ENCODE measurements at places on chromosomes 1 and 21.

DNA sequence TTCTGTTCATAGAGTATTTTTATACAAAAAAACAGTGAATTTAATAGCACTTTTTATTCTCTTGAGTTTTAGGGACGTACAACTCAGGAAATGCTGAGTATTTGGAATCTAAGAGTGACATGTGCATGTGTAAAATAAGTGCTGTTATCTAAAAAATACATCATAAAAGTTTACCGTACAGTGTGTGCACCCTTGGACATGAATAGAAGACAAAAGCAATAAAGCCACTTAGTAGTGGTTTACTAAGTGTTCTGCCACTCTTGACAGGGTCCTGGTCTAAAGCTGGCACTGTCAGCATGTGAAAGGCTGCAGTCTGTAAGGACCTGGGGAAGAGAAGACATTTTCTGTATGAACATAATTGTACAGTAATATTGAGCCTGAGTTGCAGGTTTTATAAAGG is 51.0 kb downstream of the LAMC1 start:
- no peak for DNase-seq

- no peak for DNase-seq
Measured at GRCh38 chr1:63721531-63722189, 52.2 kb upstream of the ROR1 start.

DNA sequence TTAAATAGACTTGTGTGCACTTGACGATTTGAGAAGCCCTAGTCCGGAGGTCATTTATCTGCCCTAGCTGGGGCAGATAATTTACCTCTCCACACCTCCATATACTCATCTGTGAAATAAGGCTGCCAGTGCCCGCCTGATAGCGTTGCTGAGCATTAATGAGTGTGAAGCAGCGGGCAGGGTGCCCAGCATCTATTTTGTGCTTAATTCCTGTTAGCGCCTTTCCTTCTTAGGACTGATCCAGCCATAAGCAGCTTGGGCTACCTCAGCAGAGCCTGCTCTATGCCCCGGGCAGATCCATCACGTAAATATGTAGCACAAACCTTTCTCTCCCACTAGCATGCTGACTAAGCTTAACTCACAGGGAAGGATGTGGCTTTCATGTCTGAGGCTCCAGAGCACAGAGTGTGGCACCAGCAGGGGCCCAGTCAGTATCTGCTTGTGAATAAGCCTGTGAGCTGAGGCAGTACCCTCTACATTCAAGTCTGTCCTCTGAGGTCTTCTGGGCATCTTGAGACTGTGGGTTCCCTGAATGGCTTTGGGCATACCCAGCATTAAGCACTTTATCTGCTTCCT is 21.5 kb upstream of the RNF187 start:
- no peak for DNase-seq

- DNase-seq: no peak
Measured at GRCh38 chr1:63319046-63320021, 3.0 kb upstream of the FOXD3 start.

- peak; percentile 56 for DNase-seq
Measured at GRCh38 chr1:85125891-85126290, 74.9 kb downstream of the SYDE2 start.

DNA sequence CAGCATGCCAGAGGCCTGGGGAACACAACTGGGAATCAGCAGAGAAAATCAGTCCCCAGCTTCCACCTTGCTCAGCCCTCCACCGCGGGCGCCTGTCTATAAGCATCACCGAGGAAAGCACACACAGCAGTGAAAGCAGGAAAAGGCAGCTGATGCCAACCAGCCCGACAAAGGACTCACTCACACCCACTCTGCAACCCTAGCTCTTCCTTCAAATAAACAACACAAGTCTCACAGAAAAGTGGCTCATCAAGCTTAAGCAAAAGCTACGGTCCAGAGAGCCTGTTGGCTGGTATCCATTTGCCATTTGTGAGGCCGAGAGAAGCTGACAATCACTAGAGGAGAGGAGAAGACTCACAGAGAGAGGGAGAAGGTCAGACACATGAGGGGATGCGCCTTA is 27.1 kb downstream of the MRAP start:
- DNase-seq: no peak

DNA sequence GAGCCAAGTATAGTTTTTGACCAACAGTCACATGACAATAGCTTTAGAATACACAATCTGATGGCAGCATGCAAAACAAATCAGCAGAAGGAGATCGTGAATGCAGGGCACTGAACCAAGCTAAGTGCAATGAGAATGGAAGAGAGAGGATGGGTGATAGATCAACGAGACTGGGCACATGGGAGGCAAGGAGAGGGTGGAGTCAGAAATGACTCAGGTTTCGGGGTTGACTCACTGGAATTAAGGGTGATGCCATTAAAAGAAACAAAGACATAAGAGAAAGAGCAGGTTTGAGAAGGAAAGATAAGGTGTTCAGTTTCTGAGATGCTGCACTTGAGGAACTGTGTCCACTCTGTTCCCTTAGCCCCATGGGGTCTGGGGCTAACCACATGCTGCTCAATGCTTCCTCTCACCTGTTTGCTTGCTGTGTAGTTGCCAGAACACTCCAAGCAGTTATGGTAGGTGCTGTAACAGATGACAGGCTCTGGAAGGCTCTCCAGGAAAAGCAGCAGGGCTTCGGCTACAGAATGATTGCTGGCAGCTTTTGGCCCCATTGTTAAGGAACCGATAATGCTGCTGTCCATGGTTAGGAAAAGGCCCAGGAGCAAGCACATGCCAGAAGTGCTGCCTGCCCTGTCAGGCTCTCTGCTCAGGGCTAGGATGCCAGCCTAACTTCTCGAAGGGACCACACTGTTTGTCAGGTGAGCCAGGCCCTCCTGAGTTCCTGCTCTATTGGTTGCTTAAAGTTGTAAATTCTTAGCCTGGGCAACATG is 6.1 kb upstream of the MTF1 start:
- no peak for DNase-seq

DNA sequence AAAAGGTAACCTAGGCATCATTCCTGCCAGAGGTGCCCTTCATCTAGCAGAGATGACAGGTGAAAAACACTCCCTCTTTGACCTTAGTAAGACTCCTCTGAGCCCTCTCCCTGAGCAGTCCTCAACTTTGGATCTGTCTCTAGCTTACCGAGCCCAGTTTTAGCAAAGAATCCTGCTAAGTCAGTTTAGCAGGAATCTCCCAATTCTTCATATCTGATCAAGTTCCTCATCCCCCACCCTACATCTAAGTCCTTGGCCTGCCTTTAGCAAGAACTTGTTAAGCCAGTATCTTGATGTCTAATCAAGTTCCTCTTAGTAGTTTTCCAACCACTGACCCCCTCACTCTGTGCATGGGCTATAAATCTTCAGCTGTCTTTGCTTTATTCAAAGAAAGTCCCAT is 235.6 kb downstream of the OMA1 start:
- no peak for DNase-seq

DNA sequence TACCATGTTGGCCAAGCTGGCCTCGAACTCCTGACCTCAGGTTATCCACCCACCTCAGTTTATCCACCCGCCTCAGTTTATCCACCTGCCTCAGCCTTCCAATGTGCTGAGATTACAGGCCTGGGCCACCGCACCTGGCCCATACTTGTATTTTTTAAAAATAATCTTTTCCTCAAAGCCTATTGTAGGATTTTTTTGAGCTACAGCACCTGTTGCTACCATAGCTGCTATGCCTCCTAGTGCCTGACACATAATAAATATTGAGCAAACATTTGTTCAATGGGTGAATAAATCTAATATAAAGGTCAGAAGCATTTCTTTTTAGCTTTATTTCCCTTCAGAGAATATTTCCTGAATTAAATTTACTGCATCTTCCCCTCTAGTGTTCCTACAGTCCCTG is 15.7 kb upstream of the ACBD3 start:
- DNase-seq: no peak

GRCh38 chr1:209839875-209840546 is 12.2 kb downstream of the UTP25 start:
- no peak for DNase-seq

Measured in NCI-H2081 treated with DMSO at 0.1 percent for 48 hours (cell line).